ENCODE measurements at places on chromosomes 5 and 9.

DNA sequence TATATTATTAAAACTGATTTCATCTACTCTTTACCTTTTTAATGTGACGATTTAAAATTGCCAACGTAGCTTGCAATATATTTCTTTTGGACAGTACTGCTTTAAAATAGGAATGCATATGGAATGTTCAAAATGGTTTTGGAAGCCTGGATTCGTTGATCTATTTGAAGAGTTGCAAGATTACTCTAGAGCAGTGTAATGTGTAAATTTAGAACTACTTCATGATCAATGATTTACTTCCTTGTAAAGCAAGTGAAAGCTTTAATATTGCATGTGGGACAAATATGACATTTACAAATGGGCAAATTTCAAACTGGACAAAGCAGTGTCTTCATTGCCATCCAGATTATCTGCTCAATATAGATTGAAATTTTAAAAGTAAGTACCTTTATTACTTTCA lies 38.3 kb downstream of the PARP8 start:
- no peak for DNase-seq

- no peak for DNase-seq
Observed at GRCh38 chr9:88936668-88937067, 54.6 kb upstream of the S1PR3 start.

DNA sequence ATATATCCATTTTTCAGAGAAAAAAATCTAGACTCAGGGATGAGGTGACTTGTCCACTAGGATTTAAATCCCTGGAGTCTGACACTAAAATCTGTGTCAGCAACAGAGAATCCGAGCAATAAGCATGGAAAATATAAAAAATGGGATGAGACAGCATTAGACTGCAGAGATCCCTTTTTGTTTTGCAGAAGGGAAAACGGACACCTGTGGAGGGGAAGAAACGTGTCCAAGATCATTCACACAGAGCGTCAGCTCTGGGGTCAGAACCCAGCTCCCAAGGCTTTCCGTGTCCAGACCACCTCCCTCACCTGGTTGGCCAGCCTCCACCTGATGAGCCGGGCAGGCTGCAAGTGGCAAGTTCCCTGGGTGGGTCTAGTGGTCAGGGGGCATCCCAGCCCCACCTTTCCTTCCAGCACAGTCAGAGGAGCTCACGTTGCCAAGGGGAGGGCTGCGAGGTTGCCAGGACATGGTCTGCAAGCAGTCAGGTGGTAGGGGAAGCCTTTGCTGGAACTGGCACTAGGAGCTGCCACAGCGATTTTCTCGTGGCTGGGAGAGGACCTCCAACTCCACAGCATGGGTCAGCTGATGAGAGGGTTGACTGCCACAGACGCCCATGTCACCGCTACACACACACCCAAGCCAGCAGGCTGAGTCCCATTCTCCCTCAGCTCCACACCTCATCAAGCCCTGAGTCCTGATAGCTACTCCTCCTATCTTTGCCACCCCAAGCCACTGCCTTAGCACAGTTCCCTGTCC lies 65.9 kb upstream of the CPLX2 start:
- no peak for DNase-seq

DNA sequence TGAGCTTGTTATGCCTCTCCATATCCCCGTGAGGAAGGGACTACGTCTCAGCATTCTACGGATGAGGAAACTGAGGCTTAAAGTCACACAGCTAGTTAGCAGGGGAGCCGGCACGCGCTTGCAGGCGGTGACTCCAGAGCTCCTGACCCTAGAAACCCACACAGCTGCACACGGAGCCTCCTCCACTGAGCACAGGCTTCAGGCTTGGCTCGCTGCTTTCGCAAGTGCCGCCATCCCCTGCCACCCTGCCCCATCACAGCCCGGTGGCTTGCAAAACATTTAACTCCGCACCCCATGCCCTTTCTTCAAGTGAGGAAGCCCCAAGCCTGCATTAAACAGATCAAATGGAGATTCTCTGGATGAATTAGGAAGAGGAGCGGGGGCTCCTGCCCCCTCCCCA lies 138.3 kb downstream of the HSD17B3 start:
- no peak for DNase-seq

- DNase-seq, result no peak
Observed at GRCh38 chr5:119379096-119379495, 23.3 kb downstream of the TNFAIP8 start.

DNA sequence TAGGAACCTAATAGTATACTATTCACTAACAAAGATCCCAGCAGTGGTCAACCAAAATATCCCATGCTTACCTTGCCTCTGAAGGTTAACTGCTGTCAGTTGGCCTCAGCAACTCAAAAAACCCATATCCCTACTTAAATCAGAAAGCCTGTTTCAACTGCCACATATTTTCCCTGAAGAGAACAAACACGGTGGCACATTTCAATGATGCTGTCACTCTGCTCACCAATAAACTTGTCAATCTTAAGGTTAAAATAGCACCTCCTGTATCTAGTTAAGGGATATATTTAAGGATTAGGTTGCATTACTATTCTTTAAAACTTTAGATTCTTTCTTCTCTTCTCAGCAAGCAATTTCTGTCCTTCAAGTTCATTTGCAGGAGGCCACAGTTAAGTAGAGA lies 986.9 kb downstream of the CDH18 start:
- no peak for DNase-seq

DNA sequence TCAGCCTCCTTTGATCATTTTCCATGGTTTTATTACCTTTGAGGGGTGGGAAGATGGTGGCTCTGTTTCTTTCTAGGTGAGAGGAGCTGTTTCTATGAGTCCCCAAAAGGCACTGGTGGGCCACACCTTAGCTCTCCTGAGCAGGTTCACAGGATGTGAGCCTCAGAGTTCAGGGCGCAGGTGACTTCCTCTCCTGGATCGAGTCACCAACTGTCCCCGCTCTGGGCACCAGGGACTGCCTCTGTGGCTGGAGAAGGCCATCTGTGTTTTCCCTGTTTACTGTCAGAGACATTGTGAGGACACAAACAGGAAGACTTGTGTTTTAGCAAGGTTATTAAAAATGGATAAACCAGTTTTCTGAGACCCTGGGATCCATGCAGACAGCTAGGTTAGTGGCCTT lies 68.5 kb downstream of the IL31RA start:
- no peak for DNase-seq

DNA sequence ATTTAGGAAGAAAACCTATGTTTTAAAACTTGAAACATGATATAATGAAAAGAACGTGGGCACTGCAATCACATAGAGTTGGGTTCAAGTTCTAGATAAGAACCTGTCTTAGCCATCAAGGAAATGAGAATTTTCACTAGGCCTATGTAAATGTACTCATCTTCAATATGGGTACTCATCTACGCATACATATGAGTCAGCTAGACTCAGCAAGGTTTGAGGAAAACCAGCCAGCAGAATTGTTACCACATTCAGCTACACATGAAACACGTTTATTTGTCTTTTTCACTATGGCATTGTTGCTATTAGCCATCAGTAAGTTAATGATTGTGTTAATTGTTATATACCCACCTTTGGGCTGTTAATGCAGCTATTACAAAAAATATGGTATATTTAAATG lies 146.3 kb downstream of the CHSY3 start:
- DNase-seq, result no peak

GRCh38 chr5:1793966-1794900 lies 5.4 kb downstream of the MRPL36 start:
- no peak for DNase-seq

- peak; percentile 30 for DNase-seq
Observed at GRCh38 chr9:136629879-136630661, 32.6 kb upstream of the EGFL7 start.

DNA sequence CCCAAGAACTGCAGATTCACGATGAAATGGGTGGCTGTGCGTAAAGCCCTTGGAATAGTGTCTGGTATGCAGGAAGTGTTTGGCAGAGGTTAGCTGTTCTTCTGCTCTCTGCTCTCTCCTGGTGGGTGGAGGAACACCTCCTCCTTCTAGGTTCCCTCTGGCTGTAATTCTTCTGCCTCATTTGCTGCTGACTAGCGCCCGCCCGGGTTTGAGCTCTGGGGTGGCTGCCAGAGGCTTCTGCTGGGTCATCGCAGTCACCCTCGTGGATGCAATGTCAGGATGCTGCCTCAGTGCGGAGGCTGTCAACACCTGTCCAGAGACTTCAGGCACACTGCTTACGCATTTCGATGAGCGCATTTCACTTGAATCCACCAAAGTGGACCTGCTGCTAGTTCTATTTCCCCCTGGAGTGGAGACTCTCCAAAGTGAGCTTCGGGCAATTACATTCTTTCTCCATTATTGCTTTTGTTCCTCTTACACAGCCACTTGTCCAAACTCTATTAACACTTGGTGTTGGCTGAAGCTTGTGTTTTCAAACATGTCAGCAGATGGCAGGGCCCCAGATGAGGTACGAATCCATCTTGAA lies 11.7 kb downstream of the DOCK2 start:
- no peak for DNase-seq

Measured in substantia nigra (tissue), 51 donors.